ENCODE measurements at places on chromosomes 1 and 21.

DNA sequence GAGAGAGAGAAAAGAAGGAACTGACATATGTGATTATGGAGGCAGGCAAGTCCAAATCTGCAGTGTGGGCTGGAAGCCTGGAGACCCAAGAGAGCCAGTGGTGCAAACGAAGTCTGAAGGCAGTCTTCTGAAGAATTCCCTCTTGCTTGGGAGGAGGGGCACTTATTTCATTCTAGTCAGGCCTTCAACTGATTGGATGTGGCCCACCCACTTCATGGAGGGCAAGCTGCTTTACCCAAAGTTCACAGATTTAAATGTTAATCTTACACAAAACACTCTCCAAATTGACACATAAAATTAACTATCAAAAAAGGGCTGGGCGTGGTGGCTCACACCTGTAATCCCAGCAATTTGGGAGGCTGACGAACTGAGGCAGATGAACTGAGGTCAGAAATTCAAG is 103.5 kb upstream of the RAB3GAP2 start:
- no peak for DNase-seq

DNA sequence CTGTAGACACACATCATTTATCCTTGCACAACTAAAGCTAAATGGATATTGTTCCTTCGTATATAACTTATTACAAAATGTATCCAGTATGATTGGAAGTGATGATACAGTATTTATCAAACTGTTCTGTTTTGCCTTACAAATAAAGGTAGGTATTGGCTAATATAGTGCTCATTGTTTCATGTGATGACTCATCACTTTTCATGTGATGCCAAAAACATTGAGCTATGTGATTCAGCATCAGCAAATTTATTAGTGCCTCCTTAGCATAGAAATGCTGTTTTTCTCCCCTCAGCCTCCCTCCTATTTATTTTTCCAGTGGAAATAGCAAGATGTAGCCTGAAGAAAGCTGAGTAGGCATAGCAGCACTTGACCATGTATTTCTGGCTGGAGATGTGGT is 228.6 kb upstream of the LYPLAL1 start:
- no peak for DNase-seq

DNA sequence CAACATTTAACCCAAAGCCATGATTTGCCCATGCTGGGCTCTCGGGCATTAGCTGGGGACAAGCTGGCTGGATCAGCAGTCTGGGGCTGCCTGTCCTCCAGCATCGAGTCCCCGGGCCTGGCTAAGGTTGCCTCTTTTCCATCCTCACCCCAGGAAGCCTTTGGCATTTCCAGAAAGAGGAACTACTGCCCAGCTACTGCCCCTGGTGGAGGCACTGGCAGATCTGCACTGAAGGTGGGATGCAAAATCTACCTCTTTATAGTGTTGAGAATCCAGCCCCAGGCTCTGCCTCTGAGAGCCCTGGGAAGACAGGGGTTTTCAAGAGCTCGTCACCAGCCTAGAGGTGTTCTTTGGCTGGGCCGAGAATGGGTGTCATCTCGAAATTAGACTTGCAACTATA is 635.9 kb downstream of the MATN1 start:
- DNase-seq = peak; percentile 13

DNA sequence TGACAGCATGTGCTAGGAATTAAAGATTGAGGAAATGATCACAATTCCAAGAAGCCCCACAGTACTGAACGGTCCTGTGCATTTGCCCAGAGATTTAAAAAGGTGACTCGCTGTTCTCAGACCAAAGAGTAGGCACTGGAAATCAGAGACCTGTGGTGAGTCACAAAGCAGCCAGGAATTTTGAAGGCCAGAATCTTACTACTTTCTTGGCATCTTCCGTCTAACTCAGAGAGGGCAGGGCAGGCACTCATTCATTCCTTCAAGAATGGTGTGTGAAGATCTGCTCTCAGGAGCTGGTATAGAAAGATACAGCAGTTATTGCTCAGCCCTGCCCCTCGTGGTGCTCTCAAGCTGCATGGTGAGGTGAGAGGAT is 57.9 kb downstream of the BRINP2 start:
- DNase-seq = peak; percentile 13

DNA sequence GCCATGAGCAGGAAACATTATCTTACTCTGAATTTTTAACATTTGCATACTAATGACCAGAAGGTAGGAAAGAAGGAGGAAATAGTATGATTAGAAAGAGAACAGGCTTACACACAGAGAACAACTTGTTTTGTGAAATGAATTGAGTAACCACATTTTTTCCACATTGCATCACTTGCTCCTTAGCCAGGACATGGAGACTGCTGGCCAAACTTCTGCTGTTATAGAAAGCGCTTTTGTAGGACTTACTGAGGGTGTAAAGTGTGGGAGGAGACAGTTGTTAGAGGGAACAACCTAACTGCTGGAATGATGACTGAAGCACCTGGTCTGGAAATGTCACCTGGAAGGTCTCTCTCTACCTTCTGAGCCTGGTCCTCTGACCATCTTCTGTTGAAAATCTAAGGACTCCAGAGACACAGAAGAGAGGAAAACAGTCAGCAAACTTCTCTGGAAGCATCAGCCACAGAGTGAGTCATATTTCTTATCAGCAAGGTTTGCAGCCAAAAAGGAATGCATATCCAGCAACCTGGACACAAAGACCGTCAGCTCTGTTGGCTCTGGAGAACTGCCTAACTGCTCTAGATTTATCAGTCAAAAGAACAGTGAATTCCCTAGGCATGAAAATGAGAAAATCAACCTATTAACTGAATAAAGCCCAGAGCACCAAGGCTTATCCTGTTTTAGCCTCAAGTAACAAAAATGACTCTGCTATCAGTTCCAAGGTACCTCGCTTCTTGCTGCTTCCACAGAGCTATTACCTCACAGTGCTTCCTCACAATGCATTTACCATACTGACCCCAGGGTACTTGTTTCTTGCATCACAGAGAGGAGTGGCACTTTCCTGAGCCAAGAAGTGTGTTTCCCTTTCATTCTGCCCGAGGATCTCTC is 88.0 kb upstream of the SLFNL1 start:
- peak; percentile 91 for DNase-seq

- DNase-seq = peak; percentile 77
Measured at GRCh38 chr1:206754011-206754410, 16.6 kb upstream of the IL19 start.

- DNase-seq = no peak
Measured at GRCh38 chr1:228150120-228150460, 360 bp downstream of the GJC2 start.

DNA sequence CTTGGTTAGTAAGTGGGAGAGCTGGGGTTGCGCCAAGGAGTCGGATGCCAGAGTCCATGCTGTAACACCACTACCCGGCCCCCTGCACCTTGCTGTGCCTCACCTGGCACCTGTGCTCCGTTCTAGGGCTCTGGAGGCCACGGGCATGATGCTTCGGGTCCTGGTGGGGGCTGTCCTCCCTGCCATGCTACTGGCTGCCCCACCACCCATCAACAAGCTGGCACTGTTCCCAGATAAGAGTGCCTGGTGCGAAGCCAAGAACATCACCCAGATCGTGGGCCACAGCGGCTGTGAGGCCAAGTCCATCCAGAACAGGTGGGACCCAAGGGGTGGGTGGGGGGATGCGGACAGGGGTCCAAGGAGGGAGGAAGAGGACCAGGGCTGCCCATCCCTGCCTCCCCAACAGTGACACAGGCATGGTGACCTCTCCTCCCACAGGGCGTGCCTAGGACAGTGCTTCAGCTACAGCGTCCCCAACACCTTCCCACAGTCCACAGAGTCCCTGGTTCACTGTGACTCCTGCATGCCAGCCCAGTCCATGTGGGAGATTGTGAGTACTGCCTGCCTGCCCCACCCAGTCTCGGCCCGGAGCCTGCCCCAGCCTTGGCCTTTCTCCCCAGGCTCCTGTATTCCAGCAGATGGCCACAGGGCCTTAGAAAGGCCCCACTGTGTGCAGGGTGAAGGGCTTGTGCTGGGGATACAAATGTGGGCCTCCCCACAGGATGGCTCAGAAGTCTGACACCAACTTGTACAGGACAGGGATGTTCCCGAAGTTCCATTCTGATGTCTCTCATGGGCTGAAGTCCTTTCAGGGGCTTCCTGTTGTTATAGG is 9.6 kb upstream of the HTR6 start:
- DNase-seq = no peak

GRCh38 chr1:219317762-219318353 is 144.2 kb downstream of the LYPLAL1 start:
- DNase-seq = peak; percentile 39

- DNase-seq = no peak
Measured at GRCh38 chr1:214010197-214010573, 22.4 kb downstream of the PROX1 start.

GRCh38 chr1:5991381-5992025 is 722 bp downstream of the NPHP4 start:
- DNase-seq = peak; percentile 36

DNA sequence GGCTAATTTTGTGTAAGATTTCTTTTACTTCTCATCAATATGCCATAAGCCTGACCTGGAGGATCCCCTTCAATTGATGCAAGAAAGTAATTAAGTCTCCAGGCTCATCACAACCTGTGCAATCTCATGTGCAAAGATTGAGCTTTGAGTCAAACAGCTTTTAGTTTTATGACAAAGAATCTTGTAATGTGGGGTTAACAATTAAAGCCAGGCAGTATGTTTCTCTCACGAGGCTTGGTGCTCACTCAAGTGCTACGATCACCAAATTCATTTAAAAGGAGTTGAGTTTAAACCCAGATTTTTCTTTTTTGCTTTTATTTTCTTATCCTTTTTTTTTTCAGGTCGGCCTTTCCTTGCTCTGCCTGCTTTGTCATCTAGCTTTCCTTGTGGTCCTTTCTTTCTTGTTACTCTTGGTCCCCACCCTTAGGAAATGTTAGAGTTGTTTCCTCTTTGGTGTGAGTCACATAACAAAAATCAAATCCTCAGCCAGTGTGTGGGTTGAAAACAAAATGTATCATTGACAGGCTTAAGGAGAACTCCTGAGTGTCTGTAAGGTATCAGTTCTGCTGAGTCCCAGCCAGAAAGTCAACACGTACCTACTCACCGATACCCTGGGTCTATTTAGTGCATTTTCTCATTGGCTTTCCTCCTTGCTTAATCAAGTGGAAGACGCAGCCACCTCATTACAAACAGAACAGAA is 1037.2 kb downstream of the ADGRL2 start:
- DNase-seq = peak; percentile 1

DNA sequence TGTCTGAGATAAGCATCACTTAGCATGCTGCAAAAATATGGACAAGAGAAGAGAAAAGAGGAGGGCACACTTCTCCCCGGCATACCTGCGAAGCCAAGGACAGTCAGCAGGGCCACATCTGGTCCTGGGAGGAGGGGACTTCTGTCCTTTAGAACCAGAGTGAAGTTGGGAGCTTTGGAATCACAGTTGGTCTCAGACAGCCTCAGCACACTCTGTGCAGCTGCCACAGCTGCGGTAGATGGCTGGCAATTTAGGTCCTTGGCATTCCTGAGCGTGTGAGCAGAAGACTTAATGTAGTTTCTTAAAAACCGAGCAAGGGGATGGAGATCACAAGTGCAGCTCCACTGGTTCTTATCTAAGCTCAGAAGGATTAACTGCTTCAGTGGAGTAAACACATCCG is 32.3 kb downstream of the LRRC53 start:
- no peak for DNase-seq

DNA sequence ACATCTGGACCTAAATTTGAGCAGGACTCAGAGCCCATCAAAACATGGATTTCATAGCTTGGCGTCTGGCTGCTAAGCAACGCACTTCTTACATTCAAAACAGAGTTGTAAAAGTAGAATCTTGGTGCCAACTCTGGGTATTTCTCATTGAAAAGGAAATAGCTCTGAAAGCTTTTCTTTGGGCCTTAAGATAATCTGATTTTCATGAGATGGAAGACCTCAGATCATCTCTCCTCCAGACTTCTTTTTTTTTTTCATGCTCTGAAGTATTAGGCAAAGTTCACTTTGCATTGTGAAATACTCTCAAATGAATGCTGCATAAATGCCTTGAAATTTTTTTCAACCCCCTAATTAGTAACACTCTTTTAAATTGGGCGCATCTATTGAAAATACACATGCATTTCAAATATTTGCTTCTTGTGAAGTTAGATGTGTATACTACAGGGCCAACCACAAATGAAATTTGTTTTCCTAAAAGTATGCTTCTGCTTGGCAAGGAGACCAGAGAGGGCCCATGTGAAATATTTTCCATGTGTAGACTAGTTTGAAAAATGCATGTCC is 4.2 kb downstream of the ADAMTS5 start:
- peak; percentile 52 for DNase-seq

- DNase-seq = no peak
Measured at GRCh38 chr1:107935396-107936064, 29.4 kb downstream of the VAV3 start.

GRCh38 chr1:1273209-1273511 is 494 bp downstream of the UBE2J2 start:
- peak; percentile 19 for DNase-seq

DNA sequence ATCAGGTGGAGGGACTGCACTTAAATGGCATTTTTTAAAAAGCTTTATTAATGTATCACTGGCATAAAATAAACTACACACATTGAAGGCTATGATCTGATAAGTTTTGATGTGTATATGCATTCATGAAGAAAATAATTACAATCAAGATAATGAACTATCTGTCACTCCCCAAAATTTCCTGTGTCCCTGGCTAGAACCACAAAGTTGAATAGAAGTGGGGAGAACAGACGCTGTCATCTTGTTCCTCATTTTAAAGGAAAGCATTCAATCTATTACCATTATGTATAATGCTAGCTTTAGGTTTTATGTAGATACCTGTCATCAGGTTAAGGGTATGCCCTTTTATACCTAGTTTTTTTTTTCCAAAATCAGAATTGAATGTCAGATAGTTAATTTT is 38.1 kb upstream of the C1orf87 start:
- no peak for DNase-seq

- peak; percentile 94 for DNase-seq
Measured at GRCh38 chr1:91830242-91831131, 55.5 kb downstream of the TGFBR3 start.

GRCh38 chr1:221622389-221622788 is 119.5 kb downstream of the DUSP10 start:
- no peak for DNase-seq

- DNase-seq = no peak
Measured at GRCh38 chr1:60359431-60359830, 285.9 kb upstream of the C1orf87 start.

DNA sequence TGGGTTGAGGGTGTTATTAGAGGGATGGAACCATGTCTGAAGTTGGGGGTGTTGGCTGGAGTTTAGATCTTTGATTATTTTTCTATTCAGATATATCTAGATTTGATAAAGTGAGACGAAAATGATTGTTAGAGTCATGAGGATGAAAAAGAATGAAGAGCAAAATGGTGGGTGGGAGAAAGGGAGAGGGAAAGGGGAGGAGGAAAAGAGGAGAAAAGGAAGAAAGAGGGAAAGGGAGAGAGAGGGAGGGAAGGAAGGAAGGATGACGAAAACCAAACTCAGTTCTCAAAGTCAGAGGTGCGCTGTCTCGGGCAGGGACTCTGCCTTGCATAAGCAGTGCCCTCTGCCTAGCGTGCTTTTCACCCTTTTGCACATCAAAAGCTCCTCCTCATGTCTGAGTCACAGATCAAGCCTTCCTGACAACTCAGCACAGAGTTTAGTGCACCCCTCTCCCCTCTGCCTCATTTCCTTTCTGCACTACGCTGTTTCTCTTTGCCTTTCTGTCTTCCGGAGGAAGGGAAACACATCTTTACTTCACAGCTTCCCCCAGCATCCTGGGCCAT is 225.8 kb upstream of the PROX1 start:
- DNase-seq = no peak

GRCh38 chr1:33256221-33256470 is 146 bp upstream of the ZNF362 start:
- no peak for DNase-seq

GRCh38 chr21:36097427-36098181 is 27.8 kb downstream of the CBR1 start:
- DNase-seq = peak; percentile 72

- DNase-seq = no peak
Measured at GRCh38 chr1:17690906-17691634, 64.1 kb upstream of the ACTL8 start.

Measured in EH (cell line).